NCI-H1417 treated with DMSO at 0.1 percent for 48 hours (cell line): ENCODE measurements at places on chromosomes 3 and 15.

DNA sequence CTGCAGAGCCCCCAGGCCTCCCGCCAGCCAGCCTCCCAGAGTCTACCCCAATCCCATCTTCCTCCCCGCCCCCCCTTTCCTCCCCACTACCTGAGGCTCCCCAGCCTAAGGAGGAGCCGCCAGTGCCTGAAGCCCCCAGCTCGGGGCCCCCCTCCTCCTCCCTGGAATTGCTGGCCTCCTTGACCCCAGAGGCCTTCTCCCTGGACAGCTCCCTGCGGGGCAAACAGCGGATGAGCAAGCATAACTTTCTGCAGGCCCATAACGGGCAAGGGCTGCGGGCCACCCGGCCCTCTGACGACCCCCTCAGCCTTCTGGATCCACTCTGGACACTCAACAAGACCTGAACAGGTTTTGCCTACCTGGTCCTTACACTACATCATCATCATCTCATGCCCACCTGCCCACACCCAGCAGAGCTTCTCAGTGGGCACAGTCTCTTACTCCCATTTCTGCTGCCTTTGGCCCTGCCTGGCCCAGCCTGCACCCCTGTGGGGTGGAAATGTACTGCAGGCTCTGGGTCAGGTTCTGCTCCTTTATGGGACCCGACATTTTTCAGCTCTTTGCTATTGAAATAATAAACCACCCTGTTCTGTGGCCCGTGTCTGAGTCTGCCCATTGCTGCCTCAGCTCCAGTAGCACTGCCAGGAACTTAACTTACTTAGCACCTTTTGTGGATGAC lies 32.2 kb downstream of the PTPN23 start:
- no peak for DNase-seq

DNA sequence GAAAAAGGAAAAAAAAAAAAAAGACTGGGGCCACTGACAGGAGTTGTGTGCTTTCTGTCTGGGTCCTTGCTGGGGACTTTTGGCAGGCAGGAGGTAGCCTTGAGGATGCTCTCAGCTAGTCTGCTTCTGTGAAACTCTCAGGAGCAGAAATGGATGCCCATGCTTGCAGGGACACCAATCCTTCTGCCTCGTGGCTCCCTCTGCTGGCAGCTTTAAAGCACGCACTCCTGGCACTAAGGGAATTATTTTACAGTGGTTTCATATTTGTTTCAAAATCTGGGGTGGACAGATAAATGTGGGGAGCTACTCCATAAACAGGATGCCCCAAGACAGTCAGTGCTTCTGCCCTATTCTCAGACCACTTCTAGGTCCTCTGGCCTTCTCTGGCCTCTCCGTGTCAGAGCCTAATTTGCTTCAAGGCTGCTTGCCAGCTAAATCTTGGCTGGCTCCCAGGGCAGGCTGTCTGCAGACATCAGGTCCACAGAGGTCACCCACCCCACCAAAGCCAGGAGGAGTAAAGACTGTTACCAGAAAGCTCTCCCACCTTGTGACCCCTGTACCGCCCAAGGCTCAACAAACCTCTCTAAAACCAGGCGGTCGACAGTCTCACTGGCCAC lies 17.1 kb downstream of the TRAIP start:
- DNase-seq = no peak

DNA sequence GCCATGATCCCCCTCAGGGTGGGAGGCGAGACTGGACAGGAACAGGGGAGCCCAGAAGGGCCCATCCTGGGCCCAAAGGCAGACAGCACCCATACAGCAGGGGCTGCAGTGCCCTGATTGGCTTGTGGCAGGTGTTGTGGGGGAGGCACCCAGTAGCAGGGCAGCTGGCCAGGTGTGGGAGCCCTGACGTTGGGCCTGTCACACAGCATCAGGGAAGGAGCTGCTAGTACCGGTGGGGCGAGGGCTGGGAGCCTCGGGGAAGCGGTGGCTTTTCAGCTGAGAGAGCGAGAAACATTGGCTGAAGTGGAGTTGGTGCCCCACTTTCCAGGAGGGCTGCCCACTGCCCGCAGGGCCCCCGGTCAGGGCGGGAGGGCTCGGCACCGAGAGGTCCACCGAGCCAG lies 19.7 kb upstream of the CYP11A1 start:
- no peak for DNase-seq

DNA sequence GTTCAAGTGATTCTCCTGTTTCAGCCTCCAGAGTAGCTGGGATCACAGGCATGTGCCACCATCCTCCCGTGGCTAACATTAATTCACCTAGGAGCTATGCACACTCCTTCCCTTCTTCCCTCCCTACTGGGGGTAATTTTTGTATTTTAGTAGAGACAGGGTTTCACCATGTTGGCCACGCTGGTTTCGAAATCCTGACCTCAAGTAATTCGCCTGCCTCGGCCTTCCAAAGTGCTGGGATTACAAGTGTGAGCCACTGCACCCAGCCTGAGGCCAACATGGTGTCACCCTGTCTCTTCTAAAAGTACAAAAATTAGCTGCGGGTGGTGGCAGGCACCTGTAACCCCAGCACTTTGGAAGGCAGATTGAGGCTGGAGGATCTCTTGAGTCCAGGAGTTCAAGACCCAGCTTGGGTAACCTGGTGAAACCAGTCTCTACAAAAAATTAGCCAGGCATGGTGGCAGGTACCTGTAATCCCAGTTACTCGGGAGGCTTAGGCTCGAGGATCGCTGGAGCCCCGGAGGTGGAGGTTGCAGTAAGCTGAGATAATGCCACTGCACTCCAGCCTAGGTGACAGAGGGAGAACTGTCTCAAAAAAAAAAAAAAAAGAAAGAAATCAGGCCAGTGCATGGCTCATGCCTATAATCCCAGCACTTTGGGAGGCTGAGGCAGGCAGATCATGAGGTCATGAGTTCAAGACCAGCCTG lies 6.1 kb downstream of the RNU5B-1 start:
- no peak for DNase-seq

DNA sequence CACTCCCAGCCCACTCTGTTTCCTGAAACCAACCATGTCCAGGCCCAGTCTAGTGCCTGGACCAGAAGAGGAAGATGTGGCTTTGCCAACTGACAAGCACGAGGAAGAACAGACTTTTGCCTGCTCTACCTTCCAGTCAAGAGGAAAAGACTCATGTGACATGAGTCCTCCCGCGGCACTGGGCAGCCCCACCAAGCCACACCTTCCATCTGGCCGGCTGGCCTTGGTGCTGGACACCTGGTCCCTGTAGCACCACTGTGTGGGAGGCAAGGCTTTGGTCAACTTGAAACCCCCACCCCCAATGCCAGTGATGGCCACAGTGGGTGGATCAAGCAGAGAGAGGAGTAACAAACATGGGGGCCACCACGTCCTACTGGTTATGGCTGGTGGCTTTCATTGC lies 12.5 kb downstream of the CHDH start:
- DNase-seq = no peak

DNA sequence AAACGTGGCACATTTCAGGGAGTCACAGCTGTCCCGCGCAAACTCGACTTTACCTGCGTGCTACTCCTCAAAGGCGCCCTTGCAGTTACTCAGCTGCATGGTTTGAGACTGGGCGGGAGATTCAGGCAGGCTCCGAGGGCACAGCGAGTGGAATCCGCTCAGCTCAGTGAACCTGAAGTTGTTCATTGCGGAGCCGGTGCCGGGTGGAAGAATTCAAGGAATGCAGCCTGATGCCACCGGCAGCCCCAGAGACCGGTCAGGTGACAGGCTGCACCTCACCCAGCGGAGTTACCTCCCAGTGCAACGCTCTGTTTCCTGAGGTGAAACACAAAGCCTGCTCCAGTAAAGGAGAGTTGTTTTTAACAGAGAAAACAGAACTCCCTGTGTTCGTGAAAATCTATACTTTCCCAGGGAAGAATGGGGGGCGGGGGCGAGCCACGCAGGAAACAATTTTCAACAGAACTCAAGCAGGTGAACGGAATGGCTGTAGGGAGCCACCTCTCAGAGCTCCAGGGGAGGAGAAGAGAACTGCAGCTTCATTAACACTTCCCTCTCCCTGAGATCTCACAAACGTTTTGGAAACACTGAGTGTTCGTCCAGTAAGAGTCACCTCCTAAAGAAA lies 3.8 kb downstream of the VEPH1 start:
- DNase-seq = no peak

DNA sequence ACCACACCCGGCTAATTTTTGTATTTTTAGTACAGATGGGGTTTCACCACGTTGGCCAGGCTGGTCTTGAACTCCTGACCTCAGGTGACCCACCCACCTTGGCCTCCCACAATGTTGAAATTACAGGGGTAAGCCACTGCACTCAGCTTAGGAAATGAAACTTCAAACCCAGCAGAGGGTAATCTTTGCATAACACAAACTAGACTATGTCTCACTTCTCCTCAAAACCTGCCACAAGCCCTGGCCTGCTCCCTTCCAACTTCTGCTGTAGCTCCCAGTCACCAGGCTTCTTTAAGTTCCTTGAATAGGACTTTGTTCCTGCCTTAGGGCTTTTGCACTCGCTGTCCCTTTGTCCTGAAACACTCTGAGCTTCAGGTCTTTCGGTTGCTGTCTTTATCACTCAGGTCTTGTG lies 39.2 kb upstream of the SEMA4B start:
- DNase-seq = no peak

DNA sequence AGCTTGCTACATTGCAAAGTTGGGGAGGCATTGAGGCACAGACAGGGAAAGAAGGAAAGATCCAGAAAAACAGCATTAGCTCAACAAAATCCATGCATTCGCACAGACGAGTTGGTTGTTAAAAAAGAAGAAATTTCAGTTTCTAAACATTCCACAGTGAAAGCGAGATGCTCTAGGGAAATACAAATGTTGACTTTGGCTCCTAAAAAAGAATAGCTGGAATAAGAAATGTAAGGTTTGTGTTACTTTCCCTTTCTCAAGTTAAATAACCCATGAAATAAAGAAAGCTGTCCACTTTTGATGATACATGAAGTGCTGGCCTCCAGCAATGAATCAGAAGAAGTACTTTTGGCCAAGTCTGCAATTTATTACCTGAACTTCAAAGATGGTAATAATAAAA lies 465.1 kb downstream of the ERC2 start:
- DNase-seq = no peak

GRCh38 chr3:108322352-108322751 lies 26.0 kb downstream of the HHLA2 start:
- DNase-seq = no peak

DNA sequence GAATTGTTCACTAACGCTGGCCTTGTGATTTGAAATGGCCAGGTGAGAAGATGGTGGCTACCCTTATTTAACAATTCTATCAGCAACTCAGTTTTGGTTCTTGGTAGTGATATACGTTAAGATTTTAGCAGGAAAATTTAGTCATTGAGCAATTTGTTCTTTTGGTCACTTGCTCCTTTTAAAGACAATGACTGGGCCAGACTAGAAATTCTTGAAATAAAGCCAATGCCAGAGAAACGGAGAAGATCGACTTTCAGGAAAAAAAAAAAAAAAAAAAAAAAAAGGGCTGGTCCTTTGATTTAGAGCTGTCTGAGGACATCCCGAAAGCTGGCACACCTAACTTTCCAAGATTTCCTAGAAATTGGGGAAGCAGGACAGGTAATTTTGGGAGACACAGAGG lies 178.5 kb downstream of the FNDC3B start:
- DNase-seq = no peak

- DNase-seq = no peak
Measured at GRCh38 chr3:19256313-19256712, 108.0 kb downstream of the KCNH8 start.

DNA sequence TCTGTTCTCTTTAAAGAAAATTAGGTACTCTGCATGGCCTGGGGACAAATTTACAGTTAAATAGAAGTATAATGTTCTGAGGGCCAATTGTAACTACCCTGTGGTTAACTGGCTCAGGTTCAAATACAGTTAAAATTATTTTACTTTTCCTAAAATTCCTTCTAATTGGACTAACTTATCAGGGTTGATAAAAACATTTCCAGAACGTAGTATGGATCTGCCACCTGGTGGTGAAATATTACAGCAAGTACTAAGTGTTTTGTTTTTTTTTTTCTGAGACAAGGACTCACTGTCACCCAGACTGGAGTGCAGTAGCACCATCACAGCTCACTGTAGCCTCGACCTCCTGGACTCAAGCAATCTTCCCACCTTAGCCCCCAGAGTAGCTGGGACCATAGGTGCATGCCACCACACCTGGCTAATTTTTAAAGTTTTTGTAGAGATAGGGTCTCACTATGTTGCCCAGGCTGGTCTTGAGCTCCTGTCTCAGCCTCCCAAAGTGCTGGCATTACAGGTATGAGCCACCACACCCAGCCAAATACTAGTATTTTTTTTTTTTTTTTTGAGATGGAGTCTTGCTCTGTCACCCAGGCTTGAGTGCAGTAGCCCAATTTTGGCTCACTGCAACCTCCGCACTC lies 29.2 kb downstream of the NEO1 start:
- peak; percentile 43 for DNase-seq

DNA sequence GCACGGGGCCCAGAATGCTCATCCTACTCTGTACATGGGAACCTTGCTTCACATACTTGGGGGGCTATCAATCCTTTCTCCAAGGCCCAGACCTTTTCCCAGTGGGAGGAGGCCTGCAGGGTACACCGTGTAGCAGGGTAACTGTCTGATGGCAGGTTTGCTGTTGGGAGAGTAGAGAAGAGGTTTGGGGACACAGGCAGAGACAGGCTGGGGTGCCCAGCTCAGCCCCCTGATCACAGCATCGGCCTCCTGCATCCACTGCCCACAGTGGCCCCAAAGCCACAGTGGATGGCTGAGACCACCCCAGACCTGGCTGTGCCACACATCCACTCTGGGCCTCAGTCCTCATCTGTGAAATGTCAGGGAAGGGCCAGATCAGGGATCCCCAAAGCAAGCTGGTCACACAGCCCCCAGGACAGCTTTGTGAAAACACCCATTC lies 5.6 kb downstream of the CHRNA3 start:
- no peak for DNase-seq

DNA sequence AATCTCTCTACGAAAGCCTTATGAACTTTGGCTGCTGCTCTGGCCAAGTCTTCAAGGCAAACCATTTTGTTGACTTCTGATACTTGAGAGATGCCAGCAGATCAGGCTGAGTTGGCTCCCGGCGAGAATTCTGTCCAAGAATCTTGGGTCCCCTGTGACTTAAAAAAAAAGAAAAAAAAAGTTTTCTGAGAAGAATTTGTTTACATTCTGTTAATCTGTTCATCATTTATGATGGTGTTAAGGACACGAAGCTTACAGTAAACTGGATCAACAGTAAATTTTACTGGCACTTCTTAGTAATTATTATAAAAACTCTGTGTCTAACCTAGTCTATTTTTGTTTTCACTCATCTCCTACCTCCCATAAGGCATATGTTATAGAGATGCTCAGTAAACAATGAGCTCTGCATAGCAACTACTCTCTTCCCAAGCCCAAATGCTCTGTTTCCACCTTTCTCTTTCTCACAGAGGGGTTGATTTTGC lies 320.9 kb upstream of the RASGRP1 start:
- DNase-seq = no peak

GRCh38 chr3:56404884-56405283 lies 63.4 kb downstream of the ERC2 start:
- no peak for DNase-seq

GRCh38 chr3:16789344-16790120 lies 95.2 kb upstream of the PLCL2 start:
- DNase-seq = no peak
